ENCODE measurements at places on chromosomes 1 and 21. TPM values are rescaled to one million over a fixed set of nuclear protein-coding genes. Genes with fewer than 3 reads are reported as not detected.

DNA sequence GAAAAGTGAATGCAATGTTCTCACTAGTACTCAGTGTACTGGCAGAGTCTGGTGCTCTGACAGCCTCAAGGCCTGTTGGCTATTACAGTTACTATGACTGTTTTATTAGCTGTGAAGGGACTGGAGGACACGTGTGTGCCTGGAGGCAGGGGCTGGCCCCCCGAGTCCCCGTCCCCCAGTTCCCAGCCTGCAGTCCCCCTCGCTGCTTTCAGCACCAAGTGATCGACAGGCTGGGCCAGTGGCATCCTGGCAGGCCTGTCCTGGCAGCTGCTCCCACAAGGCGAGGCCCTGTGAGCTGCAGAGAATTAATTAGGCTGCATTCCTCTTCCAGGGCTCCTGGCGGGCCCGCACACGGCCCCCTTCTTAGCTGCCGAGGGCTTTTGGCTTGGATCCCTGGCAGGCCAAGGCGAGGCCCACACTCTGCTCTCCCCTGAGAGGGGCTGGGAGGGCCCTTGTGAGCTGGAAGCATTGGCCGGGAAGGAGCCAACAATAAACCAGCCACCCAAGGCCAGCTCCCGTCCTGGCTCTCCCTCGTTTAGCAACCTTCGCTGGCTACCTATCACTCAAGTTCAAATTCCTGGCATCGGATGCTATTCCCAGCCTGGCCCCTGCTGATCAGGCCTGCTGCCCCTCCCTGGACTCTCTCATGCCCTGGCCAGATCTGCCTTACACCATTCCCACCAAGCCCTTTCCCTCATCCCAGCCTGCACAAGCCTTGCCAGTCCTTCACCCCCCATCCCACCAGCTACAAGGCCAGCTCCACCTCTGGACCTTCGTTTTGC, 9.8 kb downstream of the EDN2 start:
- no peak for DNase-seq

DNA sequence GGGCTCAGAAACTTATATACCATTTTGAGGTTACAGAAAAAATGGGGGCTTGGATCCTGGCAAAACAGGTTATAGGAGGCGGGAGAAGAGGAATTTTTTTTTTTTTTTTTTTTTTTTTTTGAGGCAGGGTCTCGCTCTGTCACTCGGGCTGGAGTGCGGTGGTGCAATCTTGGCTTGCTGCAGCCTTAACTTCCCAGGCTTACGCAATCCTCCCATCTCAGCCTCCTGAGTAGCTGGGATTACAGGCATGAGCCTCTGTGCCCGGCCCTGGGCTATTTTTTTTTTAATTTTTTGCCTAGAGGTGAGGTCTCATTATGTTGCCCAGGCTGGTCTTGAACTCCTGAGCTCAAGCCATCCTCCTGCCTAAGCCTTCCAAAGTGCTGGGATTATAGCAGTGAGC, 24.7 kb downstream of the MROH7 start:
- no peak for DNase-seq

DNA sequence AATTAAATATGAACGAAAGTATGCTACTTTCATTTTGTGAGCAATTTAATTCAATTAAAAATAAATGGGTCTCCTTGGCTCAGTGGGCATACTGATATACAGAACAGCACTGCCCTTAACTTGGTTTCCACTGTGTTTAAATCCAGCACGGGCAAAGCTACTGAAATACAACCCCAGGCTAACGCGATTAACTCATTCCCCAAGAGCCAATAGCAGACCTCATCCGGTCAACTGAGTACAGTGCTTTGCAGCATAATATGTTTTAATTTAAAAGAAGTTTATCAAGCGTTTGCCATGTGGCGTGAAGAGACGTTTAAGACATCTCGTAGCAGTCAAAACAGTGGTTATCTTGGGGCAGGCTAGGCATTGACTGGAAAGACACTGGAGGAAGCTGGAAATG, 118.6 kb downstream of the PROX1 start:
- DNase-seq, result no peak

The IFI44 gene
- 57.1 TPM for total RNA-seq

DNA sequence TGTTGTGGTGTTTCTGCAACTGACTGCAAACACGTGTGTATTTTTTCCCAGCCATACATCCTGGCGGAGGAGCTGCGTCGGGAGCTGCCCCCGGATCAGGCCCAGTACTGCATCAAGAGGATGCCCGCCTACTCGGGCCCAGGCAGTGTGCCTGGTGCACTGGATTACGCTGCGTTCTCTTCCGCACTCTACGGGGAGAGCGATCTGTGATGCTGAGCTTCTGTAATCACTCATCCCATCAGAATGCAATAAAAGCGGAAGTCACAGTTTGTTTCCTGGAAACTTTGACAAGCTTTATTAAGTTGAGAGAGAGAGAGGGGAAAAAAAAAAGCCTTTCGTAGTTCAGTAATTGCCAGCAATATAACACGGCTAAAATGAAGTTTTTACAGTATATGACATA, 32.7 kb upstream of the MTR start:
- DNase-seq, result peak; percentile 3

DNA sequence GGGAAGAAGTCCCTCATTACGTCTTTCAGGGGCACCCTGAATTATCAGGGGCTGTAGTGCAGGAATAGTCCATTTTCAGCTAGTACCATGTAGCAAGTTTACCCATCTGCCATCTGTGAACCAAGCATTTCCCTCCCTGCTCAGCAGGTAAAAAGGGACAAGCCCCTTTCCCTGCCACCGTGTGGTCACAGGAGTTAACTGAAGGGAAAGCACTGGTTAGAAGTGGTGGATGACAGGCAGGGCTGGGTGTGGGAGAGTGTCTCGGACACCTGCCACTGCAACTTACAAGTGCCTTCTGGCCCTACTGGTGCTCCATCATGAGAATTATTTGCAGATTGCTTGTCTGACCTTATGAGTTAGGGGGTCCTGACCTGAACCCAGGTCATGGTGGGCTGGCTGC, 32.0 kb upstream of the IGSF5 start:
- DNase-seq, result no peak

DNA sequence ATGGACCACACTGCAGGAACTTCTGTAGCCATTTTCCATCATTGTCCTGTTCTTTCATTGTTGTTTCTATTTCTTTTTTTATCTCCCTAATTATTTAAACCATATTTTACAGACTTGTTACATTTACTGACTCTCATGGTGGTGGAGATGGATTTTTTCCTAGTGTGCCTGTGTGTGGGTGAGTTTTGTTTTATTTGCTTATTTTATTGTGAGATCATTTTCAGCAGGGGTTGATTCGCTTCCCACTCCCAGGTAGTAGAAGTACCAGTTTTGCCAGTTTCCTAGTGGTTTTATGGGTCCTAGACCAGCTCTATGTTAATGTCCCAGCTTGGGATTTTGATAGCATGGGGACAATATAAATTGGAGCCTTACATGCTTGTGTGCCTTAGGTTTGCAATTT, 80.0 kb upstream of the BACH1 start:
- DNase-seq, result no peak

DNA sequence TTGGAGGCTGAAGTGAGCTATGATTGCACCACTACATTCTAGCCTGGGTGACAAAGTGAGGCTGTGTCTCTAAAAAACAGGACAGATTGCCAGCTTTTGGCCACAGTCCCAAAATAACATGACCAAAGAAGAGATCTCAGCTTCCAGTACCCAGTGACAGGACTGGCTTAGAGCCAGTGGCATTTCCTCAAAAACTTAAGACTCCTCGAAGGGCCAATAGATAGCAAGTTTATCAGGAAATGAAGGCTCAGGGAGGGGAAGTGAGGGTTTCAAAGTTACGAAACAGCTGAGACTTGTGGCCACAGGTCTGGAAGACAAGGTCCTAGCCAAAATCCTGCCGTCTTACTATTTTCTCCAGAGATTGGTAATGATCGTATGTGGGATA, 6.3 kb upstream of the TMEM39B start:
- DNase-seq, result no peak

DNA sequence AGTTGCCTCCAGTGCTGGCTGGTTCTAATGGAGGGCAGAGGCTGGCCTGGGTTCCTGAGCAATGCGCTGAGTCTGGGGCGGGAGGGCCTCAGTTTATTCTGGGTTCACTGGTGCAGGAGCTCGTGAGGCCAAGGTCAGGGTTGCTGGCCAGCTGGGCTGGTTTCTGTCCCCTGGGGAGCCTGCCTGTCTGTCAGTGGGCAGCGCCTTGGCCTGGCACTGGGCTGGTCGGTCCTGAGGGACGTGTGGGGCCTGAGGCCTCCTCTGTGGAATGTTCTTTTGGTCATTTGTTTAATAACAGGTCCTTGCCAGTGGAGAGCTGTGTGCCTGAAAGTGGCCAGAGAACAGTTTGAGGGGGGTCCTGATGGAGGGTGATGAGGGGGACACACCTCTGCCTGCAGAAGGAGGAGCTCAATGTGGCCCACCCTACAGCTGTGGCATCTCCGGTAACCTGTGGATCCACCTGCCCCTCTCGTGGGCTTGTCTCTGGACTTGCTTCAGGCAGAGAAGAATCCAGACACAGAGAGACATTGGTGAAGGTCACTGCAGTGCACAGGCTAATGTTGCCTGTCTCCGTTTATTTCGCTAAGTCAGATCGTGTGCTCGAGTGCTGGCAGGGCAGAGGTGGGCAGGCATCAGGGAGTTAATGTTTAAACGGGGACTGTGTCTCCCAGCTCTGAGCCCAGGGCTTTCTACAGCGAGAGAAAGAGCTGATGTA, 34.6 kb downstream of the COQ8A start:
- no peak for DNase-seq

DNA sequence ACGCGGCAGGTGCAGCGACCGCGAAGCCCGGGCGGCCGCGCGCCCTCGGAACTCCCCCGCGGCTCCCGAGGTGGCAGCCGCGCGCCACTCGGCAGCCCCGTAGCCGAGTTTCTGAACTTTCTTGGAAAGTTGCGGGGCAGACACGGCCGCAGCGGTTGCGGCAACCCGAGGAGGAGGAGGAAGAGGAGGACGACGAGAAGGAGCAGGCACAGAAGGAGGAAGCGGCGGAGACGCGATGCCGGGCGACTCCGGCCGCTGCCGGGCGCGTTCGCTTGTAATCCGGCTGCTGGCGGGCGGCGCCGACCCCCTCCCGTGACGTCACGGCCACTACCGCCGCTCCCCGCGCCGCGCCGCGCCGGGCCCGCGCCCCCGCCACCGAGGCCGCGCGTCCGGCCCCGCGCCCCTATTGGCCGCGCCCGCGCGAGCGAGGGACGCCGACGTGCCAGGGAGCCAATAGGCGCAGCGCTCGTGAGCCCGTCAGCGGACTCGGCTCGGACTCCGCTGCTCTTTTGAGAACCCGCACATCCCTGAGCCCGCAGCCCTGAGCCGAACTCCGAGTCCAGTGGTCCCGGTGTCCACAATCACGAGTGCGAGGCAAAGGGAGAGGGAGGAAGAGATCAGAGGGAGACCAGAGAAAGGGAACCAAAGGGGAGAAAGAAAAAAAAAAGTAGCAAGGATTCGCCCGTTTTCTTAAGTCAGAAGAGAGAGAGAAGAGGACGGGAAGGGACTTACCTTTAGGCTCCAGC, 736 bp upstream of the BARHL2 start:
- no peak for DNase-seq

GRCh38 chr1:160767395-160768294, 28.3 kb upstream of the LY9 start:
- no peak for DNase-seq

GRCh38 chr21:27346041-27346448, 379.2 kb upstream of the ADAMTS5 start:
- no peak for DNase-seq

The GSTM1 gene
- not detected for total RNA-seq

The SLAMF1 gene
- total RNA-seq, result not detected

The MIGA1 gene
- total RNA-seq, result 28.5 TPM

GRCh38 chr21:31351438-31351837, 7.4 kb upstream of the TIAM1 start:
- no peak for DNase-seq

- DNase-seq, result no peak
These were observed 17.4 kb downstream of the ZNF326 start for GRCh38 chr1:90012300-90012699.

The RIPPLY3 gene
- total RNA-seq, result not detected

The MFAP2 gene
- 5.6 TPM for total RNA-seq

- no peak for DNase-seq
These were observed 267.4 kb downstream of the TM2D1 start for GRCh38 chr1:61457526-61458040.

GRCh38 chr1:22553104-22553880, 10.0 kb upstream of the EPHA8 start:
- DNase-seq, result no peak

GRCh38 chr1:173295995-173296394, 88.9 kb upstream of the TNFSF4 start:
- DNase-seq, result no peak

DNA sequence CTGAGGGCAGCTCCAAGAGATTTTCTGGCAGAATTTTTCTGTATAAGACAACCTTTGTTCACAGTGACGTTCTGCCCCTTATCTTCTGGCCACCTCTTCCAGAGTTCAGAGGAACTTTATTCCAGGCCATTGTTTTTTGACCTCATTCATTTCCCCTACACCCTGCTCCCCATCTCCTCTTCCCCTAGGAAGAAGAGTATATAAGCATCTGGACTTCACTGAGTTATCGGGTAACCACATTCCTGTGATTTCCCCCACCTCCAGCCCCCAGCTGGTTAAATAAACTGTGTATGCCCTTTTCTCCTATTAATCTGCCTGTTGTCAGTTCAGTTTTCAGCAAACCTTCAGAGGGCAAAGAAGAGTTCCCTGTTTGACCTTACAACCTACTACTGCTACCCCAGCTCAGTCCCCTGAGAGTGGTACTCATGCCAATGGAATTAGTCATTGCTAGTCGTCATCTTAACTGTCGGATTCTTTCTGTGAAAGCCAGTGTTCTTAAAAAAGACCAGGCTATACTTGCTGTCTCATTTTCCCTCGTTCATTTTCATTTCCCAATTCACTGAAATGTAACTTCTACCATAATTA, 14.3 kb upstream of the ALG14 start:
- no peak for DNase-seq

DNA sequence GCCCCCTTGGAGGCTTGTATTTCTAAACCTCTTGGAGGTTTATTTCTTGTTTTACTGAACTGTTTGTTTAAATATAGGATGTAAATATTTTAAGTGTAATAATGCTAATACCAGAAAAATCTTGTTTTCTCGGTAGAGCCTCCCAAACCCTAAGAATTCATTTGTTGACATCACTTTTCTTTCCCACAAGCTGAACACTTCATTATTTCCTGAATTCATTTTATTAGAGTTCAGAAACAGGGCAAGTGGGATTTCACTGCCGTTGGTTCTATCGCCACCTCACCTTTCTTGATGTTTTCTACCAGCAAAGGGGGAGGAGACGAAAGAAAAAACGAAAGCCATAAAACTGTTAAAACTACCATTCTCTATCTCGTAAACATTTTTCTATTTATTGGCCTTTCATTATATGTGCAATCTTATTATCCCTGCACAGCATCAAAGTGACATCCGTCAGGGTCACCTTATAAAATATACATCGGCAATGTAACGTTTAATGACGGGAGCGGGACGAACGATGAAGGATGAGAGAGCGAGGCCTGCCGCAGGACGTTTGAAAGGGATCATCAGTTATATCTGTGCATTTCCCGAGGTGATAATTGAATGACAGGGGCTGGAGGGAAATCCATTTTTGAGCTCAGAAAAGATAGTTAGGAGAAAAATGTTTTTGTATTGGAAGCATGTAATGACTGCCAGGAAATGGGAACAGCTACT, 59.5 kb downstream of the SLC45A1 start:
- DNase-seq, result no peak

The CIART gene
- 2.5 TPM for total RNA-seq

All from occipital lobe (tissue), 3 donors.